ENCODE measurements at places on chromosomes 7 and 10.

- DNase-seq = no peak
Observed at GRCh38 chr7:92623544-92623943, 33.4 kb upstream of the FAM133B start.

DNA sequence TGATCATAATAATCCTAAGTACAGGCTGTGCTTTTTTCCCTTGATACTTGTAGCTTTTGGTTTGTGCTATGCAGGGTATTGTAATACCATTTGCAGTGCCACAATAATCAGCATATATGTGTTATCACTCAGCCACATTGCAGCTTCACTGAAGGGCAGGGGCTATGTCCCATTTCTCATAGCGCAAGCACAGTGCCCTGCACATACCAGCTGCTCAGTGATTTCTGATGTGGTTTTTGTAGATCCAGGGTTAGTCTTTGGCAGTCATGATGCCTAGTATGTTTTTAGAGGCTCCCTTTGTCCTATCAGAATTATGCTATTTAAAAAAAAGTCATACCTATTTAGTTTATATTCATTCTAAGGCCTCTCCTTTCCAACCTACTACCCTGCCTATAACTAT lies 25.8 kb downstream of the MET start:
- no peak for DNase-seq

DNA sequence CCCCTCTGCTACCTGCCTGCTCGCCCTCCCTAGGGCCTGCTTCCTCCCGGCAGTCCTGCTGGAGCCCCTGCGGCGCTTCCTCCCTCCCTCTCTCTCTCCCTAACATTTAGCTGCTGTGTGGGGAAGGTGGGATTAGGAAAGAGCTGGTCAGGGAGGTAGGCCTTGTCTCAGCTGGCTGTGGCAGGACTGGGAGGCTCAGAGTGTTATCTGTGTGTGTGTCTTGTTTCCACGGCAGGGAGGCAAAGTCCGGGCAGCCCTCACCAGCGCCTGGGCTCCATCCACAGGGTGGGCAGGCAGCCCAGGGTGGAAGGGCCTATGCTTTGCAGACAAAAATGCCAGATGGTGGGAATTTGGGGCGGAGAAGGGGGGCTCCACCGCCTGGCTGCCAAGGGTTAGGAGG lies 105.7 kb downstream of the RPS24 start:
- DNase-seq = peak; percentile 87

GRCh38 chr10:49441488-49442476 lies 45.9 kb upstream of the DRGX start:
- DNase-seq = no peak

GRCh38 chr10:30002426-30003266 lies 56.7 kb downstream of the JCAD start:
- DNase-seq = peak; percentile 78

- no peak for DNase-seq
Observed at GRCh38 chr7:70415179-70415972, 716.6 kb upstream of the GALNT17 start.

GRCh38 chr10:84593506-84593905 lies 265.1 kb downstream of the CCSER2 start:
- DNase-seq = peak; percentile 12

DNA sequence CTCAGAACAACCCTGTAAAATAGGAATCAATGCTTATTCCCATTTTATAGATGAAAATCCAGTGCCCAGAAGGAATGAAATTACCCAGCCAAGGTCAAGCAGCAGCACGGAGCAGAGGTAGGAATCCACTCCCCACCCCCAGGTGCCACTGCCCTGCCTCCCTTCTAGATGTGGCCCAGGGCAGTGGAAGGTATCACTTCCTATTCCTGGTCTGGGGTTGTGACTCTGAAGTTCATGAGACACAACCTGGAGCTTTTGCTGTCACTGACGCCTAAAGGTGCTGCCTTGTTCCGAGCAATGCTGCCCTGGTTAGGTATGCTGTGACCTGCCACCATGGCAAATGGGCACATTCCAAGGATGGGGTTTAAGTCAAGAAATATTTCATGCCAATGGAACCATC lies 53.6 kb downstream of the PIK3AP1 start:
- DNase-seq = no peak

DNA sequence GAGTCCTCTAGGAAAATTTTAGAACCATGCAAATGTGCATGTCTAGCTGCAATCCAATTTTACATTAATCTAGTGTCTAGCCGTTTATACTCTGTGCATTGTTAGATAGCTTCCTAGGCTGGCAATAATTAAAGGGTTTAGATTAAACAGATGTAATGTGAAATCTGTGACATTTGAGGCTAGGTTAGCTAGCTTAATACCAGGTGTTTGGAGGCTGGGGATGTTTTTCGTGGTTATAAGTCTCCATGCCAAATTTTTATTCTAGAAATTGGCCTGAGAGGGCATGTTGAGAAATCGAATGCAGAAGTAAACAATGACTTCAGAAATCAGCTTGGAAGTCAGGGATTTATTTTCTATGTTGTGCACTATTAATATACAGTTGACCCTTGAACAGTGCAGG lies 94.2 kb downstream of the ST7 start:
- DNase-seq = no peak

- peak; percentile 77 for DNase-seq
Observed at GRCh38 chr7:74269757-74270277, 15.6 kb upstream of the RFC2 start.

- DNase-seq = no peak
Observed at GRCh38 chr10:17905491-17905890, 46.2 kb upstream of the SLC39A12 start.

DNA sequence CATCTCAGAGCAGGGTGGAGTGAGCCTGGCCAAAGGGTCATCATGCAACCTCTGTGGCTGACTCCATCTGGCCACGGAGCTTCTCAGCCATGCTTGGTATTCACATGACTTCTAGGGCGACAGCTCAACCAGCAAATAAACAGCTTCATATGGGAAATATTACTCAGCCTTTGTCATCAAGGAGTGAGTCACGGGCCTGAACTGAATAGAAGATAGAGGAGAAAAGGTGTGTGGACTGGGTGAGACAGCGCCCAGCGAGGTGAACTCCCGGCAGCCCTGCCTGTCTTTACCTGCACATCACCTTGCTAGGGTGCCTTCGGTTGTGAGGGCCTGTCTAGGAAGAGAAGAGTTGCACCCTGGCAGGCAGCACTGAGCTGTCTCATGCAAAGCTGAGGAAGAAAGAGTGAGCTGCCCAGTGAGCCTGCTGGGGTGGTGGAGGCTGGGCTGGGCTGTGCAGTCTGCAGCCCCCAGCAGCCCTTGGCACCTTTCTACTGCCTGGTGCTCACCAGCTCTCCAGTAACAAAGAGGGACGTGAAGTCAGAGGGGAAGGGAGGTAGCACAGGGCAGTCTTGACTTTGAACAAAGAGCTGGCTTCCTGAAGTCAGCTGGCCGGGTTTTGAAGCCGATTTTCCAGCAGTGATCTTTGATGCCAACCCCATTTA lies 114.2 kb downstream of the EGFR start:
- DNase-seq = peak; percentile 55

GRCh38 chr10:45555795-45556194 lies 116.8 kb downstream of the ZFAND4 start:
- no peak for DNase-seq

GRCh38 chr7:17289074-17289645 lies 9.3 kb upstream of the AHR start:
- DNase-seq = peak; percentile 58

GRCh38 chr7:1322240-1323110 lies 89.8 kb downstream of the UNCX start:
- no peak for DNase-seq

GRCh38 chr10:110083884-110084283 lies 76.1 kb downstream of the ADD3 start:
- DNase-seq = no peak

DNA sequence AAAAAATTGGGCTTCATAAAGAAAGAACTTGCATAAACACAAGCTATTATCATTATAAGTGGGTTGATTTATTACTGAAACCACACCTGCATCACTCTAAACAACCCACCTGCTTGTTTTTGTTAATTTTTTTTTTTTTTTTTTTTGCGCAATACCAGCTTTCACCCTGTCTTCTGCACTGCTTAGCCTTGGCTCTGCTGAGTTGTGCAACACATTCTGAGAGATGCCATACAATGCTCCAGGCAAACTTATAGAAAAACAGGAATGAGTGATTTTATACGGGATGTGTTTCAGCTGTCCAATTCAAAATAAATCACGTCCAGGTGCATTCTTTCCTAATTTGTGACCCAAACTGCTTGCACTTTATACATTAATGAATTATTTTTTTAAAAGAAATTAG lies 923.6 kb downstream of the GATA3 start:
- DNase-seq = peak; percentile 4

DNA sequence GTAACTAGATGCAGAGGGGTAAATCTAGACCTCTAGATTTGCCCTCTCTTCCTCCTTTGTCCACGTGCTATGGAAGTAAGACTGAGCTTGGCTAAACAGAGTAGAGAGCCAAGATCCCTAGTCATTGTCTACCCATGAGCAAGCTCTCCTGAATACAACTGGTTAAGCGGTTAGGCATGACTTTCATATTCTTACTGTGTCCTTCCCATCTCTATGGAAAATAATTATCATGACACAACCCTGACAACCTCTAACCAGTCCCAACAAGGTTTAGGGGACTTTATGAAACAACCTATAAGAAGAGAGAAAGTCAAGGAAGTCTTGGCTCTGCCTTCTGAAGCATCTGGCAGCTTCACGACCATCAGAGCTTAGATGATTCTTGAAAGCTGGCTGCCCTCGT lies 7.8 kb upstream of the LAMB4 start:
- DNase-seq = no peak

DNA sequence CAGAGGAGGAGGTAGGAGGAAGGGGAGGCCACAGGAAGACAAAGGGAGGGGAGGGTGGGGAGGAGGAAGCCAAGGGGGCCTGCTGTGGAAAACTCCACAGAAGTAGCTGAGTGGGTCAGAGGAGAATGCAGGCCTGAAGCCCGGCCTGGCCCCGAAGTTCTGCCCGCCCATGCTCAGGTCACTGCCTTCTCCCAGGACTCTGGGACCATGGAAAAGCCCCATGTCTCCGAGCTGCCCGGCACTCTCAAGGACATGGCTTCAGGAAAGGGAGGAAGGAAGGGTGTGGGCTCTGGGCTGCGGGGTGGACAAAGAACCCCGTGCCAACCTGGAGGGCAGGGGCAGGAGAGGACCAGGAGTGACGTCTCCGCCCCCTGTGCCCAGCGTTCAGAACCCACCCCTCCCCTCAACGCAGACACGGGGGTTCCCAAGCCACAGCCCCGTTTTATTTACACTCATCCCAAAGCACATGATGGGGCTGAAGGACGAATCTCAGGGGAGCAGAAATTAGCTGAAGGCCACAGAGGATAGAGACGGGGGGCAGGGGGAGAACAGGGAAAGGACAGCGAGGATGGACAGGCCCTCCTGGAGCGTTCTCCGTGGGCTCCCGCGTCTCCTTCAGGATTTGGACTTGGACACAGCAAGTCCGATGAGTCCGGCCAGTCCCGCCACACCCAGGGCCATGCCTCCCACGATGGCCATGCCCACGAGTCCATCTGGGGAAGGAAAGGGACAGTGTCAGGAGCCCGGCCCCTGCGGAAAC lies 1.8 kb upstream of the CLDN15 start:
- DNase-seq = peak; percentile 30

DNA sequence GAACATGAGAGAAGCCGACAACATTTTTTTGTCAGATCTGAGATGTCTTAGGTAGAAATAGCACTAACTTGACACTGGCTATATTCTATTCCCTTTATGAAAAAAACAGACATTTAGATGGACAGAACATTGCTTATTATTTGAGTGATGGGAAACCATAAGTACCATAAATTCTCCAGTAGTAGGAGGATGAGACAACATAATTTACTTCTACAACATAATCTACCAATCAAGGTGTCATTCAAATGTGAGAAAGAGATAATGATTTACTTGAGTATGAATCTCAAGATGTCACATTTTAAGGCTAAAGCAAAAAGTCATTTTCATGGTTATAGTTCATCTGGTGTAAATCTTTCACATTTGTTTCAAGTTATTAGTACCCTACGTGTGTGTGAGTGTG lies 110.8 kb downstream of the CALCR start:
- DNase-seq = no peak

DNA sequence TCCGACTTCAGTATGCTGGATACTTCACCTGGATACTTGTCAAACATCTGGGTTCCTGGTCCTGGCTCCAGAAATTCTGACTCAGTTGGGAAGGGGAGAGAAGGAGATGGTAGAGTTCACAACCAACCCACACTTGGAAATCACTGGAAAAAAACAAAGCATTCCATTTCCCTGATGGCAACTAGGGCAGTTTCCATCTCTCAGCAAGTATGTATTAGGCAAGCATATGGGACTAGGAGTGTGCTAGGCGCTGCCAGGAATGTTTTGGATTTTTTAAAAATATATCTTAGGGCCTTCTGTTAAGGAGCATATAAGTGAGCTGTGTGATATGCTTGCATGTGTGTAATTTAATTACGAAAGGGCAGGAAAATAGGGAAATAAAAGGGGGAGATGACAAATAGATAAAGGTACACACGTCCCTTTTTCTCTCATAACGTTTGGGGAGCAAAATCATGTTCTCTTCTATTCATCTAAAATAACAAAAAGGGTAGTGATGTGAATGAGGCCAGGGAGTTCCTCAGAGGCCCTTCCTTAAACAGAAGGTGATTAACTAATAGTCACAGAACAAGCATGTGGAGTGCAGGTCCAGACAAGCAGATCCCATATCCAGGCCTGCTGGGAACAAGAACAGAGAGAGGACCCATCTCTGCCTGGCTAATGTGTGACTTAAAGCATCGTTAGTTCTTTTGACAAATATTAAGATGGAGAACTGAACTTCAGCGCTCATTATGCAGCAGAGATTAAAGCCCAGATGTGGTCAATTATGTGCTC lies 64.5 kb upstream of the NFE2L3 start:
- no peak for DNase-seq

DNA sequence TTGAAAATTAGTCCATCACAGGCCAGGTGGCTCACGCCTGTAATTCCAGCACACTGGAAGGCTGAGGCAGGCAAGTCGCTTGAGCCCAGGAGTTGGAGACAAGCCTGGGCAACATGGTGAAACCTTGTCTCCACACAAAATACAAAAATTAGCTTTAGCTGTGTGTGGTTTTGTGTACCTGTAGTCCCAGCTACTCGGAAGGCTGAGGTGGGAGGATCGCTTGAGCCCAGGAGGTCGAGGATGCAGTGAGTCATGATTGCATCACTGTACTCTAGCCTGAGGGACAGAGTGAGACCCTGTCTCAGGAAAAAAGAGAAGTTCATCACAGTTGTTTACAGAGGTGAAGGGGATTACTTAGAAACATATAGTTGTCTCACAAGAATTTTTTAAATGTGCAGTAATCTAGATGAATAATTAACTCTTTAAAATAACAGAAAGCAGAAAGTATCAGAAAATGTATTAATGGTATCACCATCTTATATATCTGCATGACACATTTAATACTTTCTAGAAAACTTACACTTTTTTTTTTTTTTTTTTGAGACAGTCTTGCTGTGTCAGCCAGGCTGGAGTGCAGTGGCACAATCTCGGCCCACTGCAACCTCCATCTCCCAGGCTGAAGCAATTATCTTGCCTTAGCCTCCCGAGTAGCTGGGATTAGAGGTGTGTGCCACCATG lies 8.9 kb downstream of the LCOR start:
- DNase-seq = no peak

DNA sequence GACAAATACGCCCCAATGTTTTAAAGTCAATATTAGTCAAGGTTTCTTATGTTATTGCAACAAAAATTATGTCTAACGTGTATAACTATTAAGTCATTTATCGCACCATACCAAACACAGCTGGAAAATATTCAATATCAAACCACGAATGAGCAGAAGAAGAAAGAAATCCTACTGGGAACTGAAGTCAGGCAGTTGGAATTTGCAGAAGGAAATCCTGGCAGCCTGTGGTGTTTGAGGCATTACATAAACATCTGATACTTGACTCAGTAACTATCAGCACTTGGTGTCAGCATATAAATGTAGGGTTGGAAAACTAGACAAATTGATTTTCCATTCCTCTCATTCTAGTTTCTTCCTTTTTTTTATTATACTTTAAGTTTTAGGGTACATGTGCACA lies 83.4 kb upstream of the NUPR2 start:
- no peak for DNase-seq
